ENCODE measurements at places on chromosomes 6 and 20.

GRCh38 chr6:44122801-44123200, 4.5 kb downstream of the MRPL14 start:
- DNase-seq = peak; percentile 57

- no peak for DNase-seq
These were observed 226.9 kb downstream of the TFAP2B start for GRCh38 chr6:51045548-51045947.

GRCh38 chr6:37125774-37126492, 44.0 kb upstream of the PIM1 start:
- DNase-seq = no peak

- no peak for DNase-seq
These were observed 80.4 kb downstream of the DHX35 start for GRCh38 chr20:39042279-39043150.

DNA sequence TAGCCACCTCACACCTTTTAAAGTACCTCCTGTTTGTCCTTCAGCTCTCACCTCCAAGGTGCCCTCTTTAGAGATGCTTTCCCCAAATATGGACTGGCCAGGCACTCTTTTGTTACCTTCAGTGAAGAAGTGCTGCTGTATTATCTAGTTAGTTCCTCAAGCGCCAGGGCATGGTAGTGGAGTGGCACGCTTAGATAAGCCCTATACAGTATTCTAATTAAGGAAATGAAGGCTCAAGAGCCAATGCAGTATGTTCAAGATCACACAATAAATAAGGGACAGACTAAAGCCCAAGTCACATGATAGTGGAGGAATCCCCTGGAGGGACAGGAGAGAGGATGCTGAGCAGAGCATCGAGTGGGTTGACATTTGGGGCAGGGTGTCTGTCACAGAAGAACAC, 28.5 kb upstream of the GFOD1 start:
- no peak for DNase-seq

- DNase-seq = no peak
These were observed 27.5 kb upstream of the SIRPA start for GRCh38 chr20:1867495-1868260.

DNA sequence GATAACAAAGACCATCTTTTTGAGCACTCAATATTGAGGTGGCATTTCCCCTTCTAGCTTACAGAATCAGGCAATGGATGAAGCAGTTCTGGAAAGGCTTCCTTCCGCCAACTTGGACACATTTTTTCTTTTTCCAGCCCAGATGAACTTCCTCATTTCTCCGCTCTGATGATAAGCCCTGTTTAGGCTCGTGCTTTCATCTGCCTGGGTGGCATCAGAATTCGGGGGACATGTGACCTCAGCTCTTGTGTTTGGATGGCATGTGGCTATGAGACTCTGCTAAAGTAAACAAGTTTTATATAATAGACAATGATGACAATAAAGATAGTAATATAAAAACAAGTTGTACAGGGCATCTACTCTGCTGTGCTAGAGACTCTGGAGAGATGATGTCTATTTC, 796.7 kb downstream of the DHX35 start:
- DNase-seq = no peak

DNA sequence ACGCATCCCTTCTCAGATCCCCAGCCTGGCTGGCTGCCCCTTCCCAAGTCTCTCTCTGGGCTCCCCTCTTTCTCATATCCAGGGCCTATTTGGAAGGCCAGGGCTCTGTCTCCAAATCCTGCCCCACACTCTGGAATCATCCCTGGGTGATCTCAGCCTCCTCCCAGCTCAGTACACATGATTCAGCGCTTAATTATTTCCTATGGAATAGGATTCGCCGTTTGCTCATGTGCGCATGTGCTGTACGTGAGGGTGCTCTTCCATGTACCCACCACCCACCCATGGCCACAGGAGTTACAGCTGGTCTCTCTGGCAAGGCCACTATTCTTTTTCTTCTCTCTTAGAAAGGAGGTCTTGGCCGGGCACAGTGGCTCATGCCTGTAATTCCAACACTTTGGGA, 81.7 kb upstream of the FOXP4 start:
- DNase-seq = no peak

DNA sequence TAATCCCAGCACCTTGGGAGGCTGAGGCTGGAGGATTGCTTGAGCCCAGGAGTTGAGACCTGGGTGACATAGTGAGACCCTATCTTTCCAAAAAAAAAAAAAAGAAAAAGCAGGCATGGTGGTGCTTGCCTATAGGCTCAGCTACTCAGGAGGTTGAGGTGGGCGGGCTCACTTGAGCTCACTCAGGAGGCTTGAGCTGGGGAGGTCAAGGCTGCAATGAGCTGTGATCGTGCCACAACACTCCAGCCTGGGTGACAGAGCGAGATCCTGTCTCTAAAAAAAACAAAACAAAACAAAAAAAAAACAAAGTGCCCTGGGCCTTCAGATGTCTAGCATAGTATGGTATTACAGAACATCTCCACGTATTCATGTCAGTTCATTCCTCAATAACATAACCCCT, 42.9 kb downstream of the ZFAND3 start:
- DNase-seq = no peak

DNA sequence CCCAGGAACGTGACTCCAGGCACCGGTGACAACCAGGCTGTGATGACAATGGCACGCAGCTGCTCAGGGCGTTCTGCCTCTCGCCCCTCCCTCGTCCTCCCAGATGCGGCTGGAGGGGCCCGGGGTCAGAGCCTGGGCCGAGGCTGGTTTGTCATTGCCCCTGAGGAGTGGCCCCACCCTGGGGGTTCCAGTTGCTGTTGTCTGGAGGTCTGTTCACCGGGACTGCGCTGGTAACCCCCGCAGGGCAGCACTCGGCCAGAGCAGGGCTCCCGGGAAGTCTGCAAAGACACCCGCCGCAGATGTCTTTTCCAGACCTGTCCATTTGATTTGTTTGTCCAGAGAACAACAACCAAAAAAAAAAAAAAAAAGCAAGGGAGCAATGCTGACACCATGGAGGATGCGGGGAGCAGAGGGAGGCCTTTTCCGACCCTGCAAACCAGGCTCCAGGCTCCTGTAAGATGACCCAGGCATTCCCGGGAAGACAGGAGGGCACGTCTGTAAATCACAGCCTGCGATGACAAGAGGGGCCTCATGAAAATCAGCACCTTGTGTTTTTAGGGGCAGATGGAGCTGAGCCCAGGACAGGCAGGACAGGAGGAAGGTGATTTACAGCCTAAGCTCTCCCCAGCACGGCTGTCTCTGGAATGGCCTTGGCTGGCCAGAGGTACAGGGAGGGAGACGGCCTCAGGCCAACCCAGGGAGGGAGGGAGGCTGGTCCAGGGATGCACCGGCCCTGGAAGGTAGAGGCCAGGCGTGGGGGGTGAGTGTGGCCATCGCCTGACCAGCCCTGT, 189.3 kb downstream of the ERMARD start:
- DNase-seq = no peak

DNA sequence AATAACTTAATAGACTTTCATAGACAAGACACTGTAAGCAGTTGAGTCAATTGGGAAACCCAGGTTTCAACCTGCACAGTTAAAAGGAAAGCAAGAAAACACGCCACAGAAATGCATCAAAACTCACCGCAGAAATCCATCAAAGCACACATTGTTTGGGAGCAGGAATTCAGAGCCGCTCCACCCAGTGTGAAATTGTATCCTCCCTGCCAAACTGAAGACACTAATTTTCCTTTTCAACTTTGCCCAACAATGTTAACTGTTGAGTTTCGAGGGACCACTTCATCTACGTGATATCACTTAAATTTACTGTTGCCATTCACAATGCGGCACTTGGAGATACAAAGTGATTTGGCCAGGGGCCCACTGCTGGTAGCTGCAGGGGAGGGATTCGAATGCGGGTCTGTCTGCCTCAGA, 92.7 kb downstream of the DACT2 start:
- no peak for DNase-seq

DNA sequence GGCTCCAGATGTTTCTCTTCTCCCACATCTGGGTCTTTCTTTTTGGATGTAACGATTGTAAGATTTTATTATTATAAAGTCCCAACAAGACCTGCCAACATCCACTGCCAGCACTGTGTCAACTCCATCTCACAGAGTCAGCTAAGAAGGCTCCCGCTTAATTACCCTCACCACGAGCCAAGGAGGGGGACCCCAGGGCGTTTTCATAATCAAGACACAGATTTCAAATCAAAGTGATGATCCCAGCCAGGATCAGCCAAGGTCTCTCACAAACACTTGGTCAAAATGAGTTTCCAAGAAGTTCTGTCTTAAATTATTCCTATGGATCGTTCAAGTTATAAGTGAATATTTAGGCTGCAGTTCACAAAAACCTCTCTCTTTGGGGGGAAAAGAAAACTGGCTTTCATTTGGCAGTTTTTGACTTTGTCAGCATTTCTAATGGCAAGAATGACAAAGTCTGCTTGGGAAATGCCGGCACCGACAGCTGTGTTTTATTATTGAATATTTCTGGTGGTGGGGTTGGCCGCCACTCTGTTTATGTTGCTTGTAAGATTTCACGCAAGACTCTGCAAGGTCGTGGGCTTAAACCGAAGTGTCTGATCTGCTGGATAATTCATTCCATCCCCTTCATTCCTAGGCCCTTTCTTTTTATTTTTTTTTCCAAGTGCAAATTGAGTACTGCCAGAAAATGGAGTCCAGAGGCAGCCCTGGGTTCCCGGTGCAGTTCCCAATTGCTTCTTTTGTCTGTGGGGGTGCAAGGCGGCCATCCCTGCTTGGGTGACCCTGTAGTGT, 170.2 kb upstream of the PMEPA1 start:
- no peak for DNase-seq

GRCh38 chr6:166523782-166524559, 62.5 kb downstream of the RAMACL start:
- DNase-seq = no peak

GRCh38 chr6:13604546-13605416, 10.4 kb upstream of the NOL7 start:
- no peak for DNase-seq

- DNase-seq = no peak
These were observed 443.8 kb upstream of the MANEA start for GRCh38 chr6:95133578-95133977.

GRCh38 chr20:35621560-35621946, 5.9 kb downstream of the SPAG4 start:
- DNase-seq = no peak

DNA sequence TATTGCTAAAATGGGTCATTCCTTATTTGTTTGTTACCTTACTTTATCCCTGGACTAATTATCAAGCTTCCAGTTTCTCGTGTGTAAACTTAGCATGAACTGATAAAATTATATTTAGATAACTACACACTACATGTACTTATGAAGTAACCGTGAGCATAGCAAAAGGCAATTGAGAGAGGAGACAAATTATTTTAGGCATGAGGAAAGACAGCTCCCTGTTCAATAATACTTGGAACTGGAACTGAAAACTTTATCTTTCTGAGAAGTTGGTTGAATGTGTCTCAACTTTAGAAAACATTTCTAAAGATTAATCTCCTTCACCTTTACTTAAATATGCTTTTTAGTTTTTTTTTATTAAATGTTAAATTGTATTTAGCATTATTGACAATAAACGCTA, 11.4 kb downstream of the CRISP3 start:
- DNase-seq = no peak

GRCh38 chr6:13112921-13113320, 215.4 kb downstream of the TBC1D7 start:
- DNase-seq = no peak

DNA sequence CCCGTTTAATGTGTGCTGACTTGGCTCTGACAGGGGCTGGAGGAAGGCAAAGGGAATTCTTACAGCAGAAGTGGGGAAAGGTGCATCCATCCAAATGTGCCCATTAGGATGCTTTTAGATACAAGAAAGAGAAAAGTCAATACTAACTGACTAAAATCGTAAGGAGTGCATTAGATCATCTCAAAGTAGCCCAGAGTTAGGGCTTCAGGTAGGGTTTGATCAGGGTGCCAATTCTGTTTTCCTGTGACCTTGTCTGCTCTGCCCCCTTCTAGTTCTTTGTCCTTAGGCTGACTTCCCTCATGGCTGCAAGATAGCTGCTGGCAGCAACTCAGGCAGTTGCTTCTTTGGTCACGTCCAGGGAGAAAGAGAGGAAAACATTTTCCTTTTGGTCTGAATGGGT, 240.8 kb downstream of the CDC5L start:
- DNase-seq = no peak

DNA sequence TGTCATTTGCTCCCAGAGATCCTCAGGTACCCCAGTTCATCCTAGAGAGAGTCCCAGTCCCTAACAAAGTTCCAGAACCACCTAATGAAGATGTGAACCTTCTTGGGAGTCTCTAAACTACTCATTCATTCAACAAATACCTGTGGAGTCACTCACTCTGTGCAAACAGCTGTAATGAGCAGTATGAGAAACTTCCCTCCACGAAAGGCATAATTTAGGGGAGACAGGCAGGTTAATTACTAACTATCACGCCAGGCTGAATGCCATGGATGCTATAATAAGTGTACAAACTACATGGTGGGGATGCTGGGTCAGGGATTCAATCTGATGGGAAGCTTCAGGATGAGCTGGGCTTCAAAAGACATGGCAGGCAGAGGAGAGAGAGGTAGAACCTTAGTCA, 70.1 kb upstream of the AFDN start:
- DNase-seq = no peak

DNA sequence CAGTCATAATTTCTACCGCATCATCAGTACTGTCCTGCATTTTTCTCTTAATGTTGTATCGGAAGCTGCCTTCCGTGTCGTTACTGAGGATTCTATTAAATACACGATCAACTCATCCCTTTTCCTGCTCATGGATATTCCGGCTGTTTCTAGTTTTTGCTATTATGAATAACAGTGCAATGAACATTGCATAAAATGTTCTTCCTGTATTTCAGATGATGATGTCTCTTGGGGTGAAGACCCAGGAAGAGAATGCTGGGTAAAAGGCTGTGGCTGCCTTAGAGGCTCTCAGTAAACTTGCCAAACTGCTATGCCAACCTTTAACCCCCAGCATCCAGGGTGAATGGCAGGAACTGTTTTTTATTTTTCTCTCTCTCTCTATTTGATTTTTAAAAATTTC, 24.1 kb upstream of the EPB41L1 start:
- no peak for DNase-seq

DNA sequence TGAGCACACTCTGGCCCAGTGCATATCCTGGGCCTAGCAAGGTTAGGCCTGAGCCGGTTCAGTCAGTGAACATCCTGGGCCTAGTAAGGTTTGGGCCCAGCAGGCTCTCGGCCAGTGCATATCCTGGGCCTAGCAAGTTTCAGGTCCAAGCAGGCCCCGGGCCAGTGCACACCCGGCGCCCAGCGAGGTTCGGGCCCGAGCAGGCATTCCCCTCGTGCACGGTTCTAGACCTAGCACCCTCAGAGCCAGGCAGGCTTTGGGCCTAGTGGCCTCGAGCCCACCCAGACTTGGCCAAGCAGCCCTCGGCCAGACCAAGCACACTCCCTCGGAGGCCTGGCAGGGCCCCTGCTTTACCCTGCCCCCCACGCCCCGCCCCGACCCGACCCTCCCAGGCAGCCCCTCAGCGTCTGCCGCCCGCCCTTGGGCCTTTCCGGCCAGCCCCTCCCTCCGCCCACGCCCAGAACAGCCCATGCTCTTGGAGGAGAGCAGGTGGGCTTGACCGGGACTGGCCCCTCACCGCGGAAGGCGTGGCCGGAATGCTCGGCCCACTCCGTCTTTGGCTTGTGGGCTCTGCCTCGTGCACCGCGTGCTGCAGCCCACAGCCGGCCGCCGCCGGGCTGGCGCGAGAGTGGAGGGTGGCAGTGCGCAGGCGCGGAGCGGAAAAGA, at the start of gene CTCFL:
Gene CTCFL (minus strand): TSS at position 630 of the 666 bp plus-strand sequence. CDS start 935 bp downstream, outside the sequence.
- no peak for DNase-seq

GRCh38 chr20:41098703-41099250, 38.6 kb upstream of the PLCG1 start:
- DNase-seq = no peak

Data from activated CD4-positive, alpha-beta T cell treated with anti-CD3 and anti-CD28 coated beads, Interleukin-2, amount 50 U/mL, for 16 hours (primary cell).